ENCODE measurements at places on chromosomes 2 and 18. TPM values are rescaled to one million over a fixed set of nuclear protein-coding genes. Genes with fewer than 3 reads are reported as not detected.

The APOB gene
- polyA plus RNA-seq, result 0.07 TPM

The ABCB11 gene
- not detected for polyA plus RNA-seq

The HOXD11 gene
- polyA plus RNA-seq, result 5.1 TPM

The ACTG2 gene
- polyA plus RNA-seq, result 1.6 TPM

The VWA3B gene
- 1.1 TPM for polyA plus RNA-seq

The PJVK gene
- polyA plus RNA-seq, result 0.22 TPM

The MTCL1 gene
- polyA plus RNA-seq, result 26.5 TPM

The MALL gene
- polyA plus RNA-seq, result 1.9 TPM

The ARHGEF33 gene
- polyA plus RNA-seq, result 1.0 TPM

The SMC6 gene
- polyA plus RNA-seq, result 4.1 TPM

The RFTN2 gene
- polyA plus RNA-seq, result 5.2 TPM

The MDH1B gene
- 3.3 TPM for polyA plus RNA-seq

Data from brain (organoid and tissue), 16 donors.